ENCODE measurements at places on chromosomes 7 and 10.

GRCh38 chr10:75098902-75099673, 12.4 kb upstream of the SAMD8 start:
- DNase-seq = no peak

- no peak for DNase-seq
Observed at GRCh38 chr10:28463676-28464395, 69.1 kb upstream of the WAC start.

- no peak for DNase-seq
Observed at GRCh38 chr10:83926606-83927005, 212.7 kb upstream of the GHITM start.

- DNase-seq = no peak
Observed at GRCh38 chr7:135161669-135162068, 8.8 kb downstream of the CYREN start.

GRCh38 chr10:3714531-3714930, 70.5 kb downstream of the KLF6 start:
- no peak for DNase-seq

DNA sequence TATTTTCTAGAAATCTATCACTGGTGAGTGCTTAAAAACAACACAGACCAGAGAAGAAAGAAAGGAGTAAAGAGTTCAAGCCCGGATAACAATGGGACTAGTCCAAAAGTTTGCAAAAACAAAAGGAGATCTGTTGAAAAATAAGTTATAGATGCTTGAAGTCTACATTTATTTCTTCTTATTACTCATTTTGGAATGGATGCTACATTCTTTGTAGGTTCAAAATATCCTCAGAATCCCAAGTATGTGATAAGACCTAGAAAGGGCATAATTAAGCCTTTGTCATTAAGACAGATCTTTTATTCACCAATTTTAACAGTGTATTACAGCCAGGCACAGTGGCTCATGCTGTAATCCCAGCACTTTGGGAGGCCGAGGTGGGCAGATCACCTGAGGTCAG, 42.7 kb upstream of the ITGB8 start:
- DNase-seq = no peak

DNA sequence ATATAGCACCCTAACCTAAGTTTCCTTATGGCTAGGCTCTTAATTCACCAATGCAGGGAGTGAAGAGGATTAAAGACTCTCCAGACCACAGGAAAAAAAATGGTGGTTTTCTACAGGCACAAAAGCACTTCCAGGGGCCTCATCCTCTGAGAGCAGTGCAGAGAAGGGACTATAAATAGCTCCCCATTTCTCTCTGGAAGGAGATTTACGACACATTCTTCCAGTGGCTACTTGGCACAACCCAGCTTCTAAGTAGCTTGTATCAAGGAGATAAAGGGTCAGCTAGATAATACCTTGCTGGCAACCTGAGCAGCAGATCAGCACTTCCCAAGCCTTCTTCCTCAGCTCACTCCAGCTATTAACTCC, 73.5 kb downstream of the CRPPA start:
- no peak for DNase-seq

DNA sequence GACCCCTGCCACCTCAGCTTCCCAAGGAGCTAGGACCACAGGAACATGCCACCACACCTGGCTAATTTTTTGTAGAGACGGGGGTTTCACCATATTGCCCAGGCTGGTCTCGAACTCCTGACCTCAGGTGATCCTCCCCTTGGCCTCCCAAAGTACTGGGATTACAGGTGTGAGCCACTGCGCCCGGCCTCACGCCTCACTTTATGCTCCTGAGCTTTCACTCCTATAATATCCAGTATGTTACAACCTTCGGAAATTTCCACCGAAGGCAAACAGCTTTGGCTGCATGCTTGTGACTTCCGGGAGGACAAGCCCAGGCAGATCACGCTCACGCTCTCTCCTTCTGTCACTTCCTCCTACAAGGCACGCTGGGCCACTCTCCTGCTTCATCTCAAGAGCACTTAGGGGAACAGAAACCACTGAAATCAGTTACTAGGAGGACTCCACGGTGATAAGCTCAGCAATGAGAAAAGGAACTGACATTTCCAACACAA, 4.4 kb upstream of the MAD1L1 start:
- peak; percentile 24 for DNase-seq

DNA sequence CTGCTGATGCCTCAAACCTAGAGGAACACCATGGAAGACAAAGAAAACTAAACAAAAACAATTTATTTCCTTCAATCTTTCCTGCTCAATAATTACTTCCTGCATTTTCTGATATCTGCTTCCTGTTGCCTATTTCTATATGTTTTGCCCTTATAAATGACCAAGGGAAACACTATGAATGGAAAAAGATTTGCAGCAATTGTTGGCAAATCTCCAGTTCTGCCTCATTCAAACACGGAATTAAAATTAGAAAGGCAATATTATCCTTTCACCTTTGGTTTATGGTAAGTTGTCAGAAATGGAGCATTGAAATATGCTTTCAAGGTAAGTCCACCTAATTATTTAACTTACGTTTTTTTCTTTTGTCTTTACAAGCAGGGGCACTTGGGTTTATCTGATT, 552.2 kb upstream of the ANKRD30A start:
- DNase-seq = no peak

- DNase-seq = no peak
Observed at GRCh38 chr7:118573085-118573484, 348.6 kb downstream of the ANKRD7 start.

DNA sequence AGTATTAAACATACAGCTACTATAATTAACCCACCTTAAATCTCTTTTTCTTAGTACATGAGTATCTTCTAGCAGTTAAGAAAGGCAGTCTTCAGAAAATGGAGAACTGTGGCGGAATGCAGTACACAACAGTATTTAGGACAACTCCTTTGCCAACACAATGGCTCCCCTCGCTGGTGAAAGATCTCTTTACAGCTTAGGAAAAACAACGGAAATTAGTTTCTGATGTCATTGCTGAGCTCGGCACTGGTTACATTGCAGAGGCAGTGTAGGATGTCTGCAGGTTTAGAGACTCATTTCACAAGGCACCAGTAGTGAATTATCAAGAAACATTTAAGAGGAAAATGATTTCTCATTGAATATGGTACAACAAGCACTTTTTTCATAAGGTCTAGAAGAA, 43.4 kb downstream of the GLRX3 start:
- peak; percentile 50 for DNase-seq

- no peak for DNase-seq
Observed at GRCh38 chr7:102106625-102107024, 180.0 kb upstream of the SH2B2 start.

DNA sequence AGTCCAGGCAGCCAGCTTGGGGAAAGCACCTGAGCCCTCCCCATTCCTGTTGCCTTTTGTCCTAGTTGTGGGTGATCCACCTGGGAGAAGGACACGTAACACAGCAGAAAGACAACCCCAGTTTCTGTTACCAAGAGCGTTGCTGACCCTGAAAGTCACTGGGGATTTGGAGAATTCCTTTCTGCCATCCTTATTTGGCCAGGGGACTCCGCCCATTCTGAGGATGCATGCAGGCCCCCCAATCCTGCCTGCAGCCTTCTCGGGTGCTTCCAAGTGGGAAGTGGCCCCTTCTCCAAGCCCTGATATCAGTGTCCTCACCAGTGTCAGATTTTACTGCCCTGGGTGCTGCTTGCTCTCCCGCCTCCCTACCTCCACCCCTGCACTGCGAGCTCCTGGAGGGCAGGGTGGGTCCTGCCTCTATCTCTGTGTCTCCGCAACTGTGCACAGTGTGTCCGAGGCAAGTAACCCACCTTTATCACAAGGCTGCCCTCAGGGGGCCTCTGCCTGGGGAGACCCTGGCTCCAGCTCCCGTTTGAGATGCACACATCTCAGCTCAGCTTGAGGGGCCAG, 9.2 kb upstream of the ADCY1 start:
- no peak for DNase-seq

GRCh38 chr10:60237977-60238758, 151.5 kb downstream of the ANK3 start:
- no peak for DNase-seq

DNA sequence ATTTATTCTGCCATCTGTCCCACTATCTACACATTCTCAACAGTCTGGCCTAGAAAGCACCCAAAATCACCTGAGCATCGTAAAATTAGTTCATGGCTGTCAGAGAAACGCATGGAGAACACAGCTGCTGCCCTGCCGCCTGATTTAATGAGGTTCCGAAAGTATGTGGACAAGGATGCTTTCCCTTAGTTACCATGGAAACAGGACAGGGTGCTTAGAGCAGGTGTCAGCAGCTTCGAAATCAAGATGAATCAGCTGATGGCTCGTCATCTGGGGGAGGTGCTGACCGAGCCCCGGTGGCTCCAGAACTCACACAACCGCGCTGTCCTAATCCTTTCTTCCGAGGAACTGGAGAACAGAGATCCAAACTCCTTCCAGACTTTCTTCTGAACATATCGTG, 151.5 kb downstream of the TEX36 start:
- no peak for DNase-seq

DNA sequence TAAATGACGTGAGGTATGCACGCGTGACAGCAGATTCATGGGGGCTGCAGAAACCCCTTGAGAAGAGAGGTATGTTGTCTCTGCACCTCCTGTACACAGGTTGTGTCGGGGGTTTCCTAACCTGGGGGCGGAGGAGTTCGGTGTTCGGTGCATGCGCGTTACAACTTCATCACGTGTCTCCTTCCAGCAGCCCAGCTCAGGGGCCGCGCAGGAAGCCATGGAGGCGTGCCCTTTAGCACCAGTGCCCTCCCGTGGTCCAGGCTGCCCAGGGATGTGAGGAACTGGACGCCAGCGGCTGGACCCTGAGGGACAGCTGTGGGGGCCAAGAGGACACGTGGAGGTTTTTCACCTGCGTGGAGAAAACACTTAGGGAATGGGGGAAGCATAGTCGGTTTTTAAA, 186.4 kb downstream of the EBF3 start:
- DNase-seq = no peak

- DNase-seq = no peak
Observed at GRCh38 chr7:51327287-51327717, 10.7 kb upstream of the COBL start.

DNA sequence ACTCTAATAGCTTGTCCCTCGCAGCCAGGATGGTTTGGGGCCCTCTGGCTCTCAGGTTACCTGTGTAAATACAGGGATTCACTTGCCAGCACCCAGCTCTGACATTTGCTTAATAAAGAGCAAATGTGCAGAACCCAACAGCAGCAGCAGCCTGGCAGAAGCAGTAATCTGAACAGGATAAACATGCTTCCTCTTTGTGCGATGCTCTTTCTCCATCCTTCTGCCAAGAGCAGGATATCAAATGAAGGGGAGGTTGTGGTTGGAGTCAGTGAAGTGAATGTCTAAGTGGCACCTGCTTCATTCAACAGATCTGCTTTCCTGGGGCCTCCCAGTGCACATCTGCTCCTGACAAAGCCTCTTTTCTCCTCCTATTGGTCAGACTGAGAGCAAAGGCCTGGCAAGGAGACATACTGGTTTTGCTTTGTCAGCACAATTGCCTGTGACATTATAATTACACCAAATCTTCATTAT, 130.3 kb downstream of the NRF1 start:
- DNase-seq = no peak

GRCh38 chr7:4641091-4641666, 40.9 kb upstream of the FOXK1 start:
- DNase-seq = no peak

GRCh38 chr7:129468087-129468486, 33.9 kb downstream of the STRIP2 start:
- no peak for DNase-seq

DNA sequence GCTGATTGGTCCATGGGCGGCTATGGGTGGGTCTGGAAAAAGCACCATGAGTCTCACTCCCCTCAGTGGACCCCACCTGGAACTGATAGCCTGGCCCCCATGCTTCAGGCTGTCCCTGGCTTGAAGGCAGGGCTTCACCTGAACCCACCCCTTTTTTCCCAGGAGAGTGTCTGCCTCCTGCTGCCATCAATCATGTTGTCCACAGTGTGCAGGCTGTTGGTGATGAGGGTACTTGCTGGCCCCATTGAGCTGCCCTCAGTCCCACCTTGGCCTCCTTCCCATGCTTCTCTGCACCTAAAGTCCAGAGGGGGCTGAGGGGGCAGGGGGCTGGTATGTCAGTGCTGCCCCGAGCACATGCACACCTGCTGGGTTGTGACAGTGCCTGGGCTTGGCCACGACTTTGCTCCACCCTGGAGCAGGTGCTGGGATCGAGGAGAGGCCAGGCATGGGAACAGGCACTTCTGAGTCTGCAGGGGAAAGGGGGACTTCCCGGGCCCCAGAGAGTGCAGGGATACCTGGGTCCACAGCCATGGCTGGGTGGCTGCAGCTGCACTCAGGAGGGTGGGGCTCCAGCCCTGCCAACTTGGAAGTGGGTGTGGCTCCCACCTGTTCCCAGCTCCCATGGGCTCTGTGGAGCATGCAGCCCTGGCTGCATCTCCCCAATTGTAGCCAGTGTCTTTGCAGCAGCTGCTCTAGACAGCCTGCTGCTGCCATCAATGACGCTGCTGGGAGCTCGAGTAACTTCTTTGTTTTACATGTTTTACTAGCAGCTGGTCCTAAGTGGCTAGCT, 56.9 kb downstream of the ADK start:
- no peak for DNase-seq

GRCh38 chr7:86823769-86824168, 180.1 kb downstream of the GRM3 start:
- no peak for DNase-seq

DNA sequence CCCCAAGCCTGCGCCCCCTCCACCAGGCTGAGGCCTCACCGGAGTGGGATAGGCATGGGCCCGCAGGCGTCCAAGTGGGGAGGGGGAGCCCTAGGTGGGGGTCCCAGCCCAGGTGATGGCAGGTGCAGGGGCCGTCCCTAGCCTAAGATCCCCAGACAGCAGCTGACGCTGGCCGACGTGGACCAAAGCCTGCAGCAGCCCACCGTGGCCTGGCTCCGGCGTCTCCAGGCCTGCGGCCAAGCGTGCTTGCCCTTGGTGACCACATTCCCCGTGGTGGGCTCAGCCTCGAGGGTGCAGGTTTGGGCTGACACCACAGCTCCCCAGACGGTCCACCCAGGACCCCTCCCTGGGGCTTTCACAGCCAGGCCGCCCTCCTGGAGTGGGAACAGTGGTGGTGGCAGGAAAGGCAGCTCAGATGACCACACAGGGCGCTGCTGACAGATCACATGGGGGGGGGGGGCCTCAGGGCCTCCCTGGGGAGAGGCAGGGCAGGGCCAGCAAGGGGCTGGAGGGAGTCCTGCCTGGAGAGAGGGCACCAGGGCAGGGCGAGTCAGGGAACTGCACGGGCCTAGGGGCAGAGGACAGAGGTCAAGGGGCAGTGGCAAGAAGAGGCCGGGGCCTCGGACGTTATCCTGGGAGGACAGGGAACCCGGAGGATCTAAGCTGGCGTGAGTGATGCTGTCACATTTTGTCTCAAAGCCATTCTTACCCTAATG, 767 bp upstream of the ADAM8 start:
- DNase-seq = no peak

Measured in CD4-positive, alpha-beta T cell treated with Interleukin-4 for 4 hours (primary cell).